ENCODE measurements at places on chromosomes 6 and 20.

- DNase-seq: no peak
Measured at GRCh38 chr6:168666170-168666569, 225.2 kb downstream of the SMOC2 start.

DNA sequence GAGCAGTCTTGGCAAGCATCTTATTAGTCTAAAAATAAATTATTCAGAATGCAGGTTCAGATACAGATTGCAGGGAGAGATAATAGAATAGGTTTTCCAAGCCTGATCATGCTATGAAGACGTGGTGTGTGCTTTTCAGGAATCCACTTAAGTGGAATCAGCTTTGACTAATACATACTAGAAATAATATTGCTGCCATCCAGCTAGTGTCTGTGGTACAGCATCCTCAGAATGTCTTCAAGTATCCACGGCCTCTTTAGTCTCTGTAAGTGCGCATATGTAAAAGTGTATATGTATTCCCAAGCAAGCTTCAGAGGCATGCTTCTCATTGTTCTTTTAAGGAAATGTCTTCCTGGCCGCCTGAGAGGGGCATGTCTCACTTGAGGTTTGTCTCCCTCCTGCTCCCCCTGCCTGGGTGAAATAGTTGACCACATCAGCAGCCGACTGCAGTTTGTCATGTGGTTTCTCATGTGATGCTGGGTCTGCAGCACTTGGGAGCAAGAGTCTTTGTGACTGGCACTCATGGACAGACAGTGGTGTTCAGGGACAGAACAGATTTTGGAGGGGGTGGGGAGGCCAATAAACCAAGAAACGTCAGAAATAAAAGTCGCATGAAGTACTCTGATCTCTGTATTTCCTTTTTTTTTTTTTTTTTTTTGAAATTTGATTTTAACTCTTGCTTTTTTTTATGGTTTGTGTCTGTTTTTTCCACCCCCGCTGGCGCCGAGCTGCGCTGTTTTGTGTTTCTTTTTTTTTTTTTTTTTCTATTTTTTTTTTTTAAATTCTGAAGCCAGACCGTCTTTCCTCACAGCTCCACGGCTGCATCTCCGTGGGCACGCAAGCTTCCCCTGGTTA, 150.8 kb downstream of the PRL start:
- DNase-seq: no peak

- no peak for DNase-seq
Measured at GRCh38 chr6:64225503-64225902, 589.9 kb downstream of the PHF3 start.

GRCh38 chr20:59596690-59597089, 7.7 kb upstream of the PHACTR3 start:
- DNase-seq: no peak

DNA sequence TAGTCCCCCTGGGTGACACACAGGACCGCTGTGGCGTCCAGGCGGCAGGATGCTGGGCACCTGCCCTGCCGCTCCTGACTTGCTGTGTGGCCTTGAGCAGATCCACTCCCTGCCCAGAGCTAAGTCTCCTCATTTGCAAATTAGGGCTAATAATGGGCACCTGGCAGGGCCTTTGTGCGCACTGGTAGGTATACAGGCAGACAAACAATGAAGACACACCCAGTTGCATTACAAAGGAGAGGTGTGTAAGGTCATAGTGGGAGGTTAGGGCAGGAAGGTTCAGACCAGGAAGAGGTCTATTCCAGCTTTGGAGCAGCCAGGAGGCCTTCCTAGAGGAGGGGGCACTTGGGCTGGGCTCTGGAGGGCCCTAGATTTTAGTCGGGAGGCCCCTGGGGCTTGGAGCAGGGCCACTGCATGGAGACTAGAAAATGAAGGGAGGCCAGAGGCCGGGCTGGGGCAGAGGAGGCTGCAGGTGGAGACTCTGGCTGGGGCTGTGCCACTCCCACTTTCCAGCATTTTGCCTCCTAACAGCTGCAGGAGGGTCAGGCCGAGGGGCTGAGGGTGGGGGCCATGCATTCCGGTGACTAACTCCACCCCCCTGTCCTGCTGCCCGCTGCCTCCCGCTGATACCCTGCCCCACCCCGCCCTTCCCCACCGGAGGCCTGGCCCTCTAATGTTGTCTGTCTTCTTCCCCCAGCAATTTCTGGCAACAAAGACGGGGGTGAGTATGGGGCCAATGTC, 28.5 kb downstream of the MYH7B start:
- no peak for DNase-seq

DNA sequence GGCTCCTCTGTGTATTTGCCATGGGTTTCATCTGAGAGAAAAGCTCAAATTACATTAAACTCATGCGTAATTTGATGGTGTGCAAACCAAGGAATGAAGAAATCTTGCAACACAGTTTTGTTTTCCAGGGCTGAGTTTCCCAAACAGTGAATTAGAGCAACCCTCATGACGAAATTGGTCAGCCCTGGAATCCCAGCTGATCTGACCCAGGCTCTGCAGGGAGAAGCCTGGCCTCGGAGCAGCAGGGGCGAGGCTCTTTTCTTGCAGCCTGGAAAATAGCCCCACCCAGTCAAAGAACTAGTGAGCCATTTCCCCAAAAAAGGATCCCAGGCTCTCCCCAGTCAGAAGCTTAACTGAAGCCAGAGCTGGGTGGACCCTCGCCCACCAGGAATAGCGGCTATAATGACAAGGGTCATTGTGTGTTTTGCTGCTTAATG, 107.3 kb upstream of the SNX9 start:
- no peak for DNase-seq

- DNase-seq: no peak
Measured at GRCh38 chr20:1300083-1300840, 28.7 kb downstream of the SDCBP2 start.

DNA sequence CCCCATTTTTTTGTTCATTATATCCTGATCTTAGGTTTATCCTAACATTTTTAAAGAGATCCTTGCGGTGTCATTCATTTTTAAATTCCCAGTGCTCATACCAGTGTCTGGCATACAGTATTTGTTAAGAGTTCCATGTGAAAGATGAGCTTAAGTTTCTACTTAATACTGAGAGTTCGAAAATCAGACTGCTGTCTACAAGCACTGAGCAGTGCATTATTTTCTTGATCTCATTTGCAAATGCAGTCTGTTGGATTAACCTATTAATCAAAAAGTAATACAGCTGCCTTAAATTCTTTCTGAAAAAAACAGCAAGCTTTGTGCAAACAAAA, 663 bp downstream of the COQ3 start:
- DNase-seq: no peak

DNA sequence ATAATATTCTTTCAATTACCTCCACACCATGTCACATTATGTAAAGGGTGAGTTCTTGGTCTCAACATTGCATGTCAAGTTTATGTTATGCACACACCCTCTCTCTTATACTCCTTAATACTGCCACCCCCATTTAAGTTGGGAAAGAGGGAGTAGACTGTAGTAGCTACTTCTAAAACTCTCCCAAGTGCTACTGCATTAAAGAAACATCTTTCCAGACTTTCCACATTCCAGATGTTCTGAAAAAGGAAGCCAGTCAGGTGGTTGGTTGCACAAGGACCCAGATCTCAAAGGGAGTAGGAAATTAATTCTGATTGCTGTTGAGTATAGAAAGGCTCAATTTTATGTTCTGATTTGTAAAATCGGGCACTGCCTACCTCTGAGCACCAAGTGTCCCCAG, 419.5 kb downstream of the CD83 start:
- DNase-seq: no peak

- DNase-seq: no peak
Measured at GRCh38 chr6:70860045-70860444, 96.8 kb downstream of the B3GAT2 start.

Measured in activated gamma-delta T cell treated with anti-CD3 and anti-CD28 coated beads, Interleukin-2, amount 50 U/mL, for 16 hours (primary cell).